ENCODE measurements at places on chromosomes 6 and 20.

- DNase-seq = no peak
These were observed 7.2 kb upstream of the FAM50B start for GRCh38 chr6:3841711-3842565.

DNA sequence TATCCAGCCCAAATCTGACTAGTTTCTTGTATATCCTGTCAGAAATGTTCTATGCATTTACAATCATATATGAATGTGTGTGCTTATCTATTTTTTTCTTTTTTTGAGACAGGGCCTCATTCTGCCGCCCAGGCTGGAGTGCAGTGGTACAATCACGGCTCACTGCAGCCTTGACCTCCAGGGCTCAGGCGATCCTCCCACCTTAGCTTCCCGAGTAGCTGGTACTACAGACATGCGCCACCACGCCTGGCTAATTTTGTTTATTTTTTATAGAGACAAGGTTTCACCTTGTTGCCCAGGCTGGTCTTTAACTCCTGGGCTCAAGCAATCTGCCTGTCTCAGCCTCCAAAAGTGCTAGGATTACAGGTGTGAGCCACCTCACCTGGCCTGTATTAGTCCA is 3.0 kb upstream of the RAB44 start:
- DNase-seq = no peak

DNA sequence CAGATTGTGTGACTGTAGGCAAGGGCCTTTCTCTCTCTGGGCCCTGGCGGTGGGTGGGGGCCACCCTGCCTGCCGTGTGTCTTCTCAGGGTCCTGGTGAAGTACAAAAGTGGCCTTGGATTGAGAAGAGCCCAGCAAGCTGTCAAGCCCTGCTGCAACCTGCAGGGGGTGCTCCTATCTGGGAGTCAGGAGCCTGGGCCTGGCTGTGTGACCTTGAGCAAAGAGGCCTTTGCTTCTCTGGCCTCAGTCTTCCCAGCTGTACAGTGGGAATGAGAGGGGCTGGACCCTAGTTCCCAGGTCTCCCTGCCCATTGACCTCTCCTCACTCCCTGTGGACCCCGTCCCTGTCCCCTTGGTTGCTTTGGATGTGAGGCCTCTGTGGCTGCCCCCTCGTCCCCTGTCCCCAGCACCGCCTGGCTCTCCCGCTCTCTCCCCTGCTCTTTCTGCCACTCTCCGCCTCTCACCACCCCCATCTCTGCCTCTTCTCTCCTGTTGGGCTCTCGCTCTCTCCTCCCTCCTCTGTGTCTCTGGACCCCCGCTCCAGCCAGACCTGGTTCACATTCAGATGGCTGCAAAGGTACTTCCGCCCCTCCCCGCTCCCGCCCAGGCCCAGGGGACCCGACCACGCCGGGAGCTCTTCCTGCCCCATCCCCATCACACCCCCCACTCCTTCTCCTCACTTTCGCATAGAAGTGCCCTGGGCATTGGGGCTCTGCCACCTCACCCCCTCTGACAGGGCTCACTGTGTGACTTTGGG is 46.7 kb downstream of the SRC start:
- DNase-seq = no peak

DNA sequence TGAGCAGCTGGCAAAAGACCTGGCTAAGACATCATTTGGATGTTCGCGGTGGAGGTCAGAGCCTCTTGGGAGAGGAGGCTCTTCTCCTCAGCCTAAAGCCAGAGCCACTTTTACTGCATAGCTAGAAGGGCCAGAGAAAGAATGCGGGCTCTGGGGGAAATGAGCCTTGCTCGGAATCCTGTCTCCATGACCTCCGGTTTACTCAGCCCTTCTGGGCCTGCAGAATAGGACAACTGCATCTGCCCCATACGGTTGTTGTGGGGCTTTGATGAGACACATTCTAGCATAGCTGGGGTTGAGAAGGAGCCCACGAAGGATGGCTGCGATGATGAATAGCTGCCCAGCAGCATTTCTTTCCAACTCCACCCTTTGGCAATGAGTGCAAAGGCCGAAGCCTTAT is 115.0 kb upstream of the SLC22A23 start:
- DNase-seq = no peak

GRCh38 chr6:56757588-56757984 is 114.9 kb upstream of the DST start:
- DNase-seq = no peak

- DNase-seq = no peak
These were observed 18.0 kb upstream of the NRSN1 start for GRCh38 chr6:24108056-24108455.

GRCh38 chr6:164871783-164872182 is 437.6 kb downstream of the C6orf118 start:
- DNase-seq = no peak

GRCh38 chr6:14128012-14128411 is 10.4 kb downstream of the CD83 start:
- no peak for DNase-seq
